ENCODE measurements at places on chromosomes 1 and 21.

DNA sequence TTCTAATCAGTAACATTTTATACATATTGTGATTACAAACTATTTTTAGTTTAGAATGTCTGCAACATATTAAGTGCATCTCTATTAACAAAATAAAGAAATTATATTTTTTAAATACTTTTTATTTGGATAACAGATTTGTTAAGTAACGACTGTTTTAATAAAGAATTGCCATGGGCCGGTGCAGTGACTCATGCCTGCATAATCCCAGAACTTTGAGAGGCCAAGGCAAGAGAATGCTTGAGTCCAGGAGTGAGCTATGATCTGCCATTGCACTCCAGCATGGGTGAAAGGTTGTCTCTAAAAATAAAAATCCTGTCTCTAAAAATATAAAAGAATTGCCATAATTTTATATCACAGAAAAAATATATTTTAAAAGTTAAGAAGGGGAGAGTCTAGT is 4.1 kb downstream of the LRRIQ3 start:
- DNase-seq, result no peak

DNA sequence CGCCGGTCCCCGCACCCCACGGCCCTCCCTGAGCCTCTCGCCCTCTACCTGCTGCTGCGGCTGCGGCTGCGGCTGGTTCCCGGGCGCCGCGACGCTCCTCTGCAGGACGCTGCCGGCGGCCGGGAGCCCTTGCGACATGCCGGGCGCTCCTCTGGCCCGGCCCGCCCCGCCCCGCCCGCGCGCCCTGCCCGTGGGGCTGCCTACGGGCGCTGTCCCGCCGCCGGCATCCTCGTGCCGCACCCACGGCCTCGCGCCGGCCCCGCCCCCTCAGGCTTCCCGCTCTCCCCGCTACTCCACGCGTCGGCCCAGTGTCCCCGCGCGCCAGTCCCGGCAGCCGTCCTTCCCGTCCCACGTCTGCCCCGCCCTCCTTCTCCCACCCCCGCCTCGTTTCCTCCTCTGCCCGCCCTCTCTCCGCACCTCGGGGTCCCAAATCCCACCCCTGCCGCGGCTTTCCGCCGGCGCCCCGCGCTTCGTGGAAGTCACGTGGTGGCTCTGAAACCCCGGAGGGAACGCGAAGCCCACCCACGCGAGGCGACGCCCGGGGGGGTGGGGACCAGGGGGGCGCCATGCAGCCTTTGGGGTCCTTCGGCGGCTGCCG is at the start of gene BATF3:
TSS of gene BATF3 (minus strand) at position 216 of the 598 bp plus-strand sequence. CDS start at position 138, 78 bp downstream.
- DNase-seq, result no peak

- no peak for DNase-seq
These were observed 197.0 kb upstream of the LHX8 start for GRCh38 chr1:74937176-74937575.

GRCh38 chr1:168333562-168334276 is 53.0 kb downstream of the TBX19 start:
- no peak for DNase-seq

DNA sequence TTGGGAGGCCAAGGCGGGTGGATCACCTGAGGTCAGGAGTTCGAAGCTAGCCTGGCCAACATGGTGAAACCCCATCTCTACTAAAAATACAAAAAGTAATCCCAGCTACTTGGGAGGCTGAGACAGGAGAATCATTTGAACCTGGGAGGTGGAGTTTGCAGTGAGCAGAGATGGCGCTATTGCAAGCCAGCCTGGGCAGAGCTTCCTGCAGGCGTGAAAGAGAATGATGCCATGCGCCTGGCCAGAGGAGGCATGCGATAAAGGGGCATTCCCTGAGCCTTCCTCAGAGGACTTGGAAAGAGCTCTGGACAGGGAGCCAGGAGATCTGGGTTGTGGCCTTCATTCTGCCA is 3.2 kb downstream of the E2F2 start:
- no peak for DNase-seq

GRCh38 chr1:27357281-27358037 is 9.3 kb downstream of the MAP3K6 start:
- no peak for DNase-seq

DNA sequence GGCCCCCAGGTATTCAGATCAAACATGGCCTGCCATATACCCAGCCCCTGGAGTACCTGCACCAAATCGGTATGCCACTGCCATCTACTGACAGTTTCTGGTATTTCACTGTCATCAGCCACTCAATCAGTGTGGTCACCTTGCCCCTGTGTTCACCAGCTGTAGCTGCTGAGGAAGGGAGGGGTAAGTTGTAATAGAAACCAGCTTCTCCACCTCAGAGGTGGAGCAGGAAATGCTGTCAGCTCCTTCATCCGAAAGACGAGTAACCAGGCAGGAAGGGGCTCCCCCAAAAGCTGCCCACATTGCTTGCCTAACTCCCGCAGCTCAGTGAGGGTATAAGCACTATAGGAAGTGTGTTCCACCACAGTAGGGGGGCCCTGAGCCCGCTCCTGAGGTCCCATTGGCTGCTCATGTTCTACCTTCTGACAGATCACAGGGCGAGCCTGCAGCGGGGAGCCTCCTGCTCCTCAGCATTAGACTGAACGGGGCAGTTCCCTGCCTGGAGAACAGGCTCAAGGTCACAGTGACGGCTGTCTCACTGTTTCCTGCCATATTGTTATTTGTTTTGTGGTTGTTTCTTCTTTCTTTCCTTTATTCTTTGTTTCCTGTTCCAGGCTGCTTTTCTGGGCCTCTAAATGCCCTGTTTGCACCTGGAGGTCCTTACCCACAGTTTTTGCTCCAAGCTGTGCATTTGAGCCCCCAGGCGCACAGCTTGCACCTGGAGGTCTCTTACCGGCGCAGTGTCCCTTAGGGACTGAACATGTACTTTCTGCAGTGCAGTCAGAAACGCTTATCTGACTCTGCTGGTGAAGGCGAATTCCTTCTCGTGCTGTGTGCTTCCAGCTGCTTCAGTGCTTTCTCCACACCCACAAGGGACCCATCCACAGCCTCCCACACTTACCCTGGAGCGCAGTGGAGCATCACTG is 1638.3 kb downstream of the MRPL39 start:
- no peak for DNase-seq

DNA sequence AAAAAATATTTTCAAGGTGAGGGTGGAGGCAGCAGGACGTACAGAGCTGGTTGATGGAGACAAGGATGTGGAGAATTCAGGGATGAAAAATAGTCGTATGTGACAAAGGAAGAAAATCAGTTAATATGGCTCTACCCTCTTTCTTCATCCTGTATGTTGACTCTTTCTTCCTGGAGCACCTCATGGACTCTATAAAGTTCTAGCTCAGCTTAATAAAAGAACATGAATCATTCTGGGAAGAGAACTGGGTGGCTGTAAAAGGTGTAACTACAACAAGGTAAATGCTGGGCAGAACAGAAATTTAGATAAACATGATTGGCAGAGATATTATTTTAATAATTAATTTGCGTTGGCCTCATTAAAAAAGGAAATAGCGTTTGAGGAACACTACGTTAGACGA is 241.8 kb upstream of the MAP1LC3C start:
- DNase-seq, result no peak

GRCh38 chr1:189351960-189352359 is 1125.7 kb downstream of the BRINP3 start:
- DNase-seq, result no peak

GRCh38 chr1:167641786-167642500 is 11.9 kb downstream of the RCSD1 start:
- no peak for DNase-seq

- DNase-seq, result no peak
These were observed 45.9 kb downstream of the SYT14 start for GRCh38 chr1:209983953-209984352.

DNA sequence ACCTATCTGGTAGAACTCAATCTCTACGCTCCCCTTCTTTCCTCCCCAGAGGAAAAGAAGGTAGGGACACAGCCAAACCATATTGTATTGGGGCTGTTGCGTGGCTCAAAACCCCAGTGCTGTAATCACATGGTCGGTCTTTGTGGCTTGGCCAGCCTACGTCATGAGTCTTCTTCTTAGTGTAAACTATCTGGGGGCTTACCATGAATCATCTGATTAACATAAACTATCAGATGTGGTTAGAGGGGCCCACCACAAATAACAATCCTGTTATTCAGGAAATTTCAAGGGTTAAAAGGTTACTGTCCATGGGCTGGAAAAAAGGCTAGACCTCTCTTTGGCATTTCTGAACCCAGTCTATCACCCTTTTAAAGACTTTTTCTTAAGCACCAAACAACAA is 49.5 kb upstream of the GPR52 start:
- DNase-seq, result no peak

- no peak for DNase-seq
These were observed 89.7 kb upstream of the HMCN1 start for GRCh38 chr1:185644531-185644930.

DNA sequence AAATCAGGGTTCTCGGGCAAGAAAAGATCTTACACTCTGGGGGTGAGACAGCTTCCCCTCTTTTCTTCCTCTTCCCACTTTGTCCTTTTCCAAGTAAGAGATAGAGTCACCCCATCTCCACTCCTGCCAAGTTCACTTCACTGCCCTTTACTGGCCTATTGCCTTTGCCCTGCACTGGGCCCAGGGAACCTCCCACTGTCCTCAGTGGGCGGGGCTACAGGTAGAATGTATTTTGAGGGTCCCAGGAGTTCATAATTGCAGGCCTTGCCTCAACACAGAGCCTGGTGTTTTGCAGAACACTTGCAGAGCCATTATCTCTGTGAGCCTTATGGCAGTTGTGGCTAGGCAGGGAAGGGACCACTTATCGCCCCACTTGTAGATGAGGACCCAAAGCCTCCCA is 3.3 kb downstream of the AMPD2 start:
- no peak for DNase-seq

- DNase-seq, result no peak
These were observed 60.9 kb upstream of the TARBP1 start for GRCh38 chr1:234539666-234540403.

DNA sequence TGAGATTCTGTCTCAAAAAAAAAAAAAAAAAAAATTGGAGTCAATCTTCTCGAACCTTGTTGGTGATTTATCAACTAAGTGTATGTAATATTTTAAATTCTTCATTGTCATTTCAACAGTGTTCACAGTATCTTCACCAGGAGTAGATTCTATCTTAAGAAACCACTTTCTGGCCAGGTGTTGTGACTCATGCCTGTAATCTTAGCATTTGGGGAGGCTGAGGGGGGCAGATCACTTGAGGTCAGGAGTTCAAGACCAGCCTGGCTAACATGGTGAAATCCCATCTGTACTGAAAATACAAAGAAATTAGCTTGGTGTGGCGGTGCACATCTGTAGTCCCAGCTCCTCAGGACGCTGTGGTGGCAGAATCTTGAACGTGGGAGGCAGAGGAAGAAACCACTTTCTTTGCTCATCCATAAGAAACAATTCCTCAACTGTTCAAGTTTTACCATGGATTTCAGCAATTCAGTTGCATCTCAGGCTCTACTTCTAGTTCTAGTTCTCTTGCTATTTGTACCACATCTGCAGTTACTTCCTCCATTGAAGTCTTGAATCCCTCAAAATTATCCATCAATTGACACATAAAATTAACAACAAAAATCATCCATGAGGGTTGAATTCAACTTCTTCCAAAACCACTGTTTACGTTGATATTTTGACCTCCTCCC is 30.4 kb upstream of the EYA3 start:
- no peak for DNase-seq

GRCh38 chr1:47792779-47793178 is 204.4 kb downstream of the TRABD2B start:
- no peak for DNase-seq

GRCh38 chr1:113217447-113218208 is 144.6 kb downstream of the LRIG2 start:
- no peak for DNase-seq

DNA sequence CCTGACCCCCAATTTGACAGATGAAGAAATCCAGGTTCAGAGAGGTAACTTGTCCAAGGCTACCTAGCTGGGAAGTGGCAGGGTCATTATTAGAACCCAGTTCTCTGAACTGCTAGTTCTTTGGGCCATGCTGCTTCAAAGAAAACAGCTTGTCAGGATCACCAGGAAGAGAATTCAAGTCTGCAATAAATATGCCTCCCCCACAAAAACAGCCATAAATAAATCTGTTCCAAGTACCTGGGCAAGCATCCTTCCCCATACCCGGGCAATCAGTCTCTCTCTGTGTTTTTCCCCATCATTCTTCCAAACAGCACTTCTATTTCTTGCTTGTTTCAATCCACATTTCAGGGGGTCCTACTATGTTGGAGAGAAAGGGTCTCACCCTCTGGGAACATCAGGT is 34.1 kb downstream of the SLC9A1 start:
- DNase-seq, result no peak

- DNase-seq, result no peak
These were observed 32.9 kb downstream of the RABIF start for GRCh38 chr1:202856014-202856413.

DNA sequence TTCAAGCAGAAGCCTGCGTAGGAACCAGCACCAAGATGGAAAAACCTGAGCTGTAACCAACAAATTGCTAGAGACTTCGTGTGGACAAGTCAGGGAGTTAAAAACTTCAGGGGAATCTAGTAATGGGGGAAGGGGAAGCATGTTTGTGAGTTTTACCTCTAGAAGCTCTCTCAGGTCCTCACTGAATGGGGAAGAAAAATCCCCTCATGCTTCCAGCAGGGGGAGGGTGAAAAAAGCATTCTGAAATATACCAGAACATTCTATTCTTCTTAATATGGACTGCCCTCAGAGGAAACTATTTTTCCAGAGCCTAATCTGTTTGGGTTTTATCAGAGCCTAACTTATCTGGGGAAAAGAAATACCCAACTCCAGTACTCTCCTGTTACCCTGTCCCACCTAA is 28.6 kb downstream of the GNG12 start:
- no peak for DNase-seq

DNA sequence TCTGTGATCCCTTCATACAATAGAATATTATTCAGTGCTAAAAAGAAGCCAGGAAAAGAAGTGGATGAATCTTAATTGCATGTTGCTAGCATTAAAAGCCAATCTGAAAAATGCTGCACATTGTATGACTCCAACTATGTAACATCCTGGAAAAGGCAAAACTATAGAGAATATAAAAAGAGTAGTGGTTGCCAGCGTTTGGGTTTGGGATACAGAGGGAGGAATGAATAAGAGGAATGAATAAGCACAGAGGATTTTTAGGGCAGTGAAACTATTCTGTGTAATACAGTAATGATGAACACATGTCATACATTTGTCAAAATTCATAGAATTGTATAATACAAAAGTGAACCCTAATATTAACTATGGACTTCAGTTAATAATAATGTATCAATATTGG is 42.5 kb downstream of the GPR88 start:
- no peak for DNase-seq

- DNase-seq, result no peak
These were observed 2.6 kb downstream of the TUFT1 start for GRCh38 chr1:151542710-151543129.

DNA sequence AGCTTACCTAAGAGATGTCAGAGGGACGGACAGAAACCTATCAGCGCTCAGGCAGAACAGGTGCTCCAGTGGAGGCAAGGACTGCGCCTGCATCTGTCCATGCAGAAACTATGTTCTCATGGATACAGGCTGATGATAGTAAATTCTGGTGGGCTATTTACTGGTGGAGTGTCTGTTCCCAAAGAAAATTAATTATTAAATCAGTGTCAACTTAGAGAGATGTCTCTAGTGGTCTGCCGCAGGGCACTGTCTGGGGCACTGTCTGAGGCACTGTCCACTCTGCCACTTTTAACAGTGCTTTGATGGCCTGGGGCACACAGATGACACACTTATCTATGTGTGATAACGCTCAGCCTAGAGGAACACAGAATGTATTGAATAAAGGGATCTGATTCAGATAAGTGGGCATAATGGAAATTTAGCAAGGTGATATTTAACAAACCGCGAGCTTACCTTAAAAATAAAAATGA is 148.1 kb downstream of the RGS7 start:
- no peak for DNase-seq

- DNase-seq, result no peak
These were observed 393.6 kb downstream of the AGBL4 start for GRCh38 chr1:49630156-49630555.

GRCh38 chr1:204468206-204468605 is 26.4 kb downstream of the PIK3C2B start:
- no peak for DNase-seq

All from NCI-H2107 (cell line).